SK-N-SH (cell line): ENCODE measurements at places on chromosomes 6 and 20. TPM values are rescaled to one million over a fixed set of nuclear protein-coding genes. Genes with fewer than 3 reads are reported as not detected.

GRCh38 chr6:155117256-155117655 is 122.1 kb downstream of the TIAM2 start:
- no peak overlapping the region for H3K4me3 ChIP-seq
- H3K27ac ChIP-seq, result peak overlapping the region; percentile 31; the same call in 1 of the 2 replicates
- H3K4me1 ChIP-seq, result no peaks in the 10 kb centered on the region; the same call in 1 of the 2 replicates
- no peak for DNase-seq

DNA sequence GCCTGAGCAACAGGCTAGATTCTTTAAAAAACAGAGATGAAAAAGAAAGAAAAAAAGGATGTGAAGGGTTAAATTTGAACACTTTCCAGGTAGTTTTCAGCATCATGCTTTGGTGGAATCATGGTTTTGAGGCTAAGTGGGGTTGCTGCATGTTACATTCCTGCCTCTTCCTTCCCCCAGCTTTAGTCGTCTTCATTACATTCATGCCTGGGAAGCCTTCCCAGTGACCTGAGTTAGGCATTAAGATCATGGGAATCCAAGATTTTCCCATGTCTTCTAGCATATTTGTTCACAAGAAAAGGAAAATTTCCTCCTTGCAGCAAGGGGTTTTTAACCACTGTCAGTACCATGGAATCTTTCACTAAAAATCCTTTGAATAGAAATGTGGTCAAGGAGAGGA is 12.0 kb downstream of the TPX2 start:
- H3K27me3 ChIP-seq, result no peaks in the 10 kb centered on the region
- no peak overlapping the region for H3K4me3 ChIP-seq
- H3K4me1 ChIP-seq, result peaks cover 7% of the 10 kb centered on the region; the same call in 1 of the 2 replicates
- DNase-seq, result no peak
- H3K27ac ChIP-seq, result peak overlapping the region; percentile 71
- peaks cover 7% of the 10 kb centered on the region for H3K36me3 ChIP-seq

- no peaks in the 10 kb centered on the region for H3K36me3 ChIP-seq
- DNase-seq, result no peak
Measured at GRCh38 chr6:80425089-80425823, 318.8 kb downstream of the BCKDHB start.

- H3K27me3 ChIP-seq, result no peaks in the 10 kb centered on the region
- H3K36me3 ChIP-seq, result no peaks in the 10 kb centered on the region
- H3K4me3 ChIP-seq, result no peak overlapping the region
- no peak overlapping the region for H3K27ac ChIP-seq
- peak; percentile 79 for DNase-seq
- H3K4me1 ChIP-seq, result 0 out of 2 replicates have a peak, but pooled peaks cover 2% of the 10 kb centered on the region
Measured at GRCh38 chr6:35737413-35738211, 780 bp downstream of the ARMC12 start.

DNA sequence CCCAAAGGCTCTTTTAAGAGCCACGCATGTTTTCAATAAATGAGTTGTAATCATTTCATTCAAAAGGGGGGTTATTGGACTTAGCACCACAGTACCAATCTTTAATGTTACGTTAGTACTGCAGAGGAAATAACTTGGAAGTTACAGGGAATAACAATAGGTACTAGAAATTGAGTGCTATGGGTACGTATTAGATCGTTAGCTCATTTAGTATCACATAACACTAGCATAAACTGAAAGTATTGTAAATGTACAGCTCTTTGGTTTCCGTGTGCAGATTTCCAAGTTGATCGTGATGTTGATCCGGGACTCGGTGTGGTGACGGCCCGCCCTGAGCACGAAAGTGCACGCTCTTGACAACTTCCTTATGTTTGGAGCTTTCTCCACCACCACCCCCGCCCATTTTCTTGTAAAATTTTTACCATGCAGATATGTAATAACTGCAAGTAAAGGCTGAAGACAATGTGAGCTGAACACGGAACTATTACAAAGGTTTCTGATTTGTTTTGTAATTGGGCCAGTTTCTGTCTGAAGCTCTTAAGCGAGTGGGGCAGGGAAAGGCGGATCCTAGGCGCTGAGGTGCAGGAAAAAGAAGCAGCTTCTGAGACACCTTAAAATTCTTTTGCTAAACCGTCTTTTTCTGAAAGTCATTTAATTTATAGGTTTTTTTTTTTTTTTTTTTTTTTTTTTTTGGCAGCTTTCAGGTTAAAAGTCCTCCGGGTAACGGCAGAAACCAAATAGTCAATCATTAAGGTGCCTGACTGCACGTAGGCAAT is 71.5 kb downstream of the HFE start:
- peak overlapping the region; percentile 73 for H3K4me3 ChIP-seq
- no peaks in the 10 kb centered on the region; the same call in none of the 2 replicates for H3K4me1 ChIP-seq
- peaks cover 6% of the 10 kb centered on the region; the same call in 1 of the 2 replicates for H3K36me3 ChIP-seq

- H3K36me3 ChIP-seq, result no peaks in the 10 kb centered on the region
- H3K4me1 ChIP-seq, result peaks cover 10% of the 10 kb centered on the region; the same call in 1 of the 2 replicates
- H3K27ac ChIP-seq, result no peak overlapping the region
- peak; percentile 55 for DNase-seq
- no peaks in the 10 kb centered on the region; the same call in 1 of the 2 replicates for H3K27me3 ChIP-seq
- H3K4me3 ChIP-seq, result no peak overlapping the region
Measured at GRCh38 chr20:33276303-33277113, 6.5 kb upstream of the BPIFB1 start.

DNA sequence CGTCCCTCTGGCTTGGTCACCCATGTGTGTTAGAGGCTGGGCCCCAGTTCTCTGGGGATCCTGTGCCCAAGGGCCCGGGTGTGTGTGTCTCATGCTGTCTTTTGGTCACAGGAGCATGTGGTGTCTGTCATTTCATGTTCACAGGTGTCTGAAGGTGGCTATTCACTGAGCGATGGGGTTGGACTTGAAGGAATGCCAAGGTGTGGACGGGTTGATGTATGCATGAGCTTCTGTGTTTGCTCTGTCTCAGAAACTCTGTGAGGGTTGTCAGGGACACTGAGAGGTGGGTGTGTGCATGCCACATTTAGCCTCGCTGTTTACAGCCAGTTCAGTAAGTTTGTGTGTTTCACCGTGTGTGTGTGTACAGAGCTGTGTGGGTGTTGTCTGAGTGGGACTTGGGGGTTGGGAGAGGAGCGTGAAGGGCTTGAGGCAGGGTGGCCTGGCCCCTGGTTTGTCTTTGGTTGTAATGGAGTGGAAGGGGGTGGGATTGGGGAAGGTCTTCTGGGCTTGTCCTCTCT is 1.2 kb downstream of the DDR1 start:
- peak; percentile 12 for DNase-seq
- H3K4me3 ChIP-seq, result peak overlapping the region; percentile 69
- peaks cover 20% of the 10 kb centered on the region for H3K4me1 ChIP-seq
- H3K27ac ChIP-seq, result peak overlapping the region; percentile 60
- no peaks in the 10 kb centered on the region for H3K27me3 ChIP-seq

GRCh38 chr6:139693735-139694134 is 319.3 kb upstream of the CITED2 start:
- H3K27ac ChIP-seq, result no peak overlapping the region
- no peaks in the 10 kb centered on the region for H3K27me3 ChIP-seq
- no peaks in the 10 kb centered on the region for H3K4me1 ChIP-seq
- no peaks in the 10 kb centered on the region for H3K36me3 ChIP-seq
- DNase-seq, result no peak

- DNase-seq, result no peak
- no peak overlapping the region for H3K4me3 ChIP-seq
- H3K4me1 ChIP-seq, result no peaks in the 10 kb centered on the region
- no peaks in the 10 kb centered on the region for H3K27me3 ChIP-seq
Measured at GRCh38 chr6:15087186-15087589, 158.7 kb upstream of the JARID2 start.

GRCh38 chr6:44829836-44830235 is 442.3 kb downstream of the CDC5L start:
- H3K36me3 ChIP-seq, result no peaks in the 10 kb centered on the region
- H3K4me3 ChIP-seq, result no peak overlapping the region
- DNase-seq, result no peak
- H3K27me3 ChIP-seq, result no peaks in the 10 kb centered on the region
- peak overlapping the region; percentile 16; the same call in 1 of the 2 replicates for H3K27ac ChIP-seq
- H3K4me1 ChIP-seq, result peaks cover 3% of the 10 kb centered on the region

DNA sequence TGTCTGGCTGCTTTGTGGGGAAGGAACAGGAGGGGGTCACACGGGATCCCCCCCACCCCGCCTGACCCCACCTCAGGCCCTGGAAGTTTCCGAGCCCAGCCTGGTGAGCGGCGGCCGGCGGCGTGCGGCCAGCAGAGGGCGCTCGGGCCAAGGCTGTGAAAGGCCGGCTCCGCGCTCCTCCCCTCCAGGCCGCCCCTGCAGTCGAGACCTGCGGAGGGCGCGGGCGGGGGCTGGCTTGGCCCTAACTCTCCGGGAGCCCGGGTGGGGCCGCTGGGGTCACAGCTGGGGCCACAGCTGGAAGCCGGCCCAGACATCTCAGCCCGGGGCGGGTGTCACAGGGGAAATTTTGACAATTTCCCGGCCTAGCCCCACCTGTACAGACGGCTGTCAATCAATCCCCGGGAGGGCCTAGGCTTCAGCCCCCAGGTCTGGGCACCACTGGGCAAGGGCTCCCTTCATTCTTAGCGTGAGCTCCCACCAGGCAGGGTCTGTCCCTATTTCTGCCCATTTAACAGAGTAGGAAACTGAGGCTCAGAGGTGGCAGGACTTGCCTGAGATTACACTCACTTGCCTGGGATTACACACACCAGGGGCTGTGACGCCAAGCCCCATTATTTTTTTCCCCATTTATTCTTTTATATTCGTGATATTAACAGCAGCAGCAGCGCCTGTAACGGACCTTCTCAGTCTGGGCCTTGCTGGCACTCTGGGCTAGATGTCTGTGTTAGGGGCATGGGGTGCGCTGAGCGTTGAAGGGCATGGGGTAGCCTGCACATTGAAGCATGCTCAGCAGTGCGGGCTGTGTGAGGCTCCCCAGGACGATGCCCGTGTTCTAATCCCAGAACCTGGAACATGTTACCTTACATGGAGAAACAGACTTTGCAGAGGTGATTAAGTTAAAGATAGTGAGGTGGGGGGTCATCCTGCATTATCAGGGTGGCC is 23.0 kb downstream of the ZBP1 start:
- no peak overlapping the region for H3K27ac ChIP-seq
- no peaks in the 10 kb centered on the region for H3K4me1 ChIP-seq
- DNase-seq, result peak; percentile 94
- H3K27me3 ChIP-seq, result no peaks in the 10 kb centered on the region

DNA sequence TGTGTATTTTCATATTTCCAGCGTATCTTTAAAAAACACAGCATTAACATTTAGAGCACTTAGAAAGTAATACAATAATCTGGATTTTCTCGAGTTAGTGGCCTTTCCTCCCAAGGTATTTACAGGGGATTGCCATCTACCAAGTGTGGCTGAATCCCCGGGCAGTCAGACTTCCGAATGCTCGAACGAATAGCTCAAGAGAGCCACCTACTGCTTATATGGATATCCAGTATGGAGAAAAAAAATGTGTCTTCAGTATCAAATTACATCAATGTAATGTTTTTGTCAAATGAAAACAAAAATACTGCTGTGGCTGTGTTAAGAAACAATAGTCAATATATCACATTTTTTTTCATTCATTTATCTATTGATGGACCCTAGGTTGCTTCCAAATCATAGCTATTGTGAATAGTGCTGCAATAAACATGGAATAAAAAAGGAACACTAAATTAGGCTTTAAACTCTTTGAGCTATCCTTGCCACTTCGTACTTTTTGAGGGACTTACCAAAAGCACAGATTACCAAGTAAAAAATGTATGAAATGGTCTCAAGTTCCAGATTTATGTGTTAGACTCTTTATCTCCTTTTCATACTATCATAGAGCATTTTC is 654.5 kb upstream of the PTCHD4 start:
- H3K4me1 ChIP-seq, result no peaks in the 10 kb centered on the region
- no peak overlapping the region; the same call in 1 of the 2 replicates for H3K4me3 ChIP-seq
- H3K36me3 ChIP-seq, result no peaks in the 10 kb centered on the region

DNA sequence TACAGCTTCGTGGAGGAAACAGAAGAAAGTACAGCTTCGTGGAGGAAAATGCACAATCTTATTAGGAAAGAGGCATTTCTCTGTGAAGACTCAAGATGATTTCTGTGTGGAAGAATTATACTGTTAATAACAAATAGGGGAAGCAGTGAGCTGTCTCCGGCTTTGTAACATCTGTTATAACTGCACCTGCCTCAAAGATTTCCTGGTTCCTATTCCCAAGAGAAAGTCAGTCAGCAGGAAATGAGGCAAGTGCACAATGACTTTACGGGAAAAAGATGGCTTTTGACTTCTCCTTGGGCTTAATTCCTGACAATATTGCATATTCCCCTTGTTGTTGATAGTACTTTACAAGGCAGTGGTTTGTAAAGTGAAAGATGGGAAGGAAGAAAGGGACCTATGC is 538.5 kb downstream of the BMP2 start:
- no peak overlapping the region for H3K27ac ChIP-seq
- no peak for DNase-seq
- H3K27me3 ChIP-seq, result no peaks in the 10 kb centered on the region
- no peaks in the 10 kb centered on the region for H3K4me1 ChIP-seq
- no peaks in the 10 kb centered on the region for H3K36me3 ChIP-seq
- no peak overlapping the region for H3K4me3 ChIP-seq

DNA sequence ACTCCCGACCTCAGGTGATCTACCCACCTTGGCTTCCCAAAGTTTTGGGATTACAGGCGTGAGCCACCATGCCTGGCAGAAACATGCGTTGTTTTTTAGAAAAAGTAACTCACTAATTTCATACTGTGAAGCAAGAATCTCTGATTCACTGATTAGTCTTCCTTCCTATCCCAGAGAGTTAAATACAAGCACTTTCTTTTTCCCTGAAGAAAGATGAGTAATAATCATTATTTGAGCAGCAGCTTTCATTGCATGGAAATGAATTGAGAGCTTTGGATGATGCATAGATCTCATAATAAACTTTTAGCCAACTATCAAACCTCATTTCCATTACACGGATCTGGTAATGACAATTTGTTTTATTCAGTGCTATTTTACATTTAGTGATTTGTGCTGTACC is 892.5 kb upstream of the EYS start:
- no peaks in the 10 kb centered on the region for H3K4me1 ChIP-seq
- DNase-seq, result no peak
- H3K27me3 ChIP-seq, result no peaks in the 10 kb centered on the region
- H3K36me3 ChIP-seq, result no peaks in the 10 kb centered on the region
- H3K27ac ChIP-seq, result no peak overlapping the region

- peak; percentile 57 for DNase-seq
- H3K27me3 ChIP-seq, result no peaks in the 10 kb centered on the region
- peak overlapping the region; percentile 67 for H3K27ac ChIP-seq
Measured at GRCh38 chr20:53582574-53583351, 10.9 kb downstream of the ZNF217 start.

GRCh38 chr6:105882828-105883227 is 203.3 kb upstream of the PRDM1 start:
- H3K27ac ChIP-seq, result peak overlapping the region; percentile 59; the same call in 1 of the 2 replicates
- H3K4me1 ChIP-seq, result no peaks in the 10 kb centered on the region
- no peak overlapping the region; the same call in 1 of the 2 replicates for H3K4me3 ChIP-seq
- H3K27me3 ChIP-seq, result no peaks in the 10 kb centered on the region
- no peak for DNase-seq

The UBE2C gene
- polyA plus RNA-seq, result 82.8 and 115 TPM in 2 replicates

The COQ3 gene
- polyA plus RNA-seq, result 6.4 and 8.0 TPM in 2 replicates

The WFDC5 gene
- polyA plus RNA-seq, result 0.08 and 0.11 TPM in 2 replicates

The CPXM1 gene
- 58.3 and 99.9 TPM in 2 replicates for polyA plus RNA-seq

The PRND gene
- polyA plus RNA-seq, result 0.02 TPM in 1 of 2 replicates, not detected in the other

The PNLDC1 gene
- not detected in 2 replicates for polyA plus RNA-seq

The ME1 gene
- 4.7 and 4.9 TPM in 2 replicates for polyA plus RNA-seq

The C20orf202 gene
- polyA plus RNA-seq, result not detected in 2 replicates

The SLC22A2 gene
- not detected in 2 replicates for polyA plus RNA-seq

The BPIFB1 gene
- polyA plus RNA-seq, result not detected in 2 replicates

The ZBTB12 gene
- polyA plus RNA-seq, result 8.3 and 8.4 TPM in 2 replicates
